Muscle of back (tissue), 13 donors: ENCODE measurements at places on chromosomes 3 and 15. TPM values are rescaled to one million over a fixed set of nuclear protein-coding genes. Genes with fewer than 3 reads are reported as not detected.
A peak's percentile ranks its signal among the peaks of the same experiment; 100 is the strongest.

The PLA2G4E gene
- polyA plus RNA-seq = 1.3 TPM

DNA sequence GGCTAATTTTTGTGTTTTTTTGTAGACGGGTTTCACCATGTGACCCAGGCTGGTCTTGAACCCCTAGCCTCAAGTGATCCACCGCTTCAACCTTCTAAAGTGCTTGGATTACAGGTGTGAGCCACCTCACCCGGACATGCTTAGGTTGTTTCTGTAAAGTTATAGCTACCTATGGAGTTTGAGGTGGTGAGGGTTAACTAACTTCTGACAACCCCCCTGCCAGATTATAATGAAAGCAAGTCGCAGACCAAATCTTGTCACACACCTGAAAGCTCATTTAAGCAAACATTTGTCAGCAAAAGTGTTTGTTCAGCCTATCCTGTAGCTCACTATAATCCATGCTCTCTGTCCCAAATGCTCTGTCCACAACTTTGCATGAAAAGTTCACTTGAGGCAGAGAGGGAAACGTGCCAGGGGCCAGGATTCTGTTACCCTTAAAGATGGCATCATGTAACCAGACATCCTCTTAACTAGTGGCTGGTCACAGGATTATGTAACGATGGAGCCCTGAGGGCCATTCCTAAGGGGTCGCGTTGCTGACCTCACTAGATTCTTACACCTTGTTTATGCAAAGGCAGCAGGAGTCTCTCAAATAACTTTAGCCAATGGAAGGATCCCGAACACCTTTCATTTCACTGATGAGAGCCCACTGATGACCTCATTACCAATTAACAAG is 24.1 kb upstream of the SENP5 start:
- no peak for DNase-seq

DNA sequence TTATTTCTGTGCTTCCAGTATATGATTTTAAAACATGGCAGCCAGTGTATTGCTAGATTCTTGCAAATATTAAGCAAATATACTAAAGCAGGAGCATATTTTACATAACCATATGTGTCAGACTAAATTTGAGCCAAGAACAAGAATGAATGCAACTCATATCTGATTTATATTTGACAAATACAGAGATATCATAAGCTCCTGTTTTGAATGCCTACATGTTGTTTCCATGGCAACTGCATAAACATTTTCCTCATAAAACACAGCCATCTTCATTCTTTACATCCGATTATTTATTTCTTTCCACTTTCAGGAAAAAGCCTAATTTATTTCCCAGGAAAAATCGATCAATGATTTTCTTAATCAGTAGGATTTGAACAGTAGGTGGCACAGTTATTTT is 172.2 kb upstream of the TSPAN3 start:
- peak; percentile 17 for DNase-seq

DNA sequence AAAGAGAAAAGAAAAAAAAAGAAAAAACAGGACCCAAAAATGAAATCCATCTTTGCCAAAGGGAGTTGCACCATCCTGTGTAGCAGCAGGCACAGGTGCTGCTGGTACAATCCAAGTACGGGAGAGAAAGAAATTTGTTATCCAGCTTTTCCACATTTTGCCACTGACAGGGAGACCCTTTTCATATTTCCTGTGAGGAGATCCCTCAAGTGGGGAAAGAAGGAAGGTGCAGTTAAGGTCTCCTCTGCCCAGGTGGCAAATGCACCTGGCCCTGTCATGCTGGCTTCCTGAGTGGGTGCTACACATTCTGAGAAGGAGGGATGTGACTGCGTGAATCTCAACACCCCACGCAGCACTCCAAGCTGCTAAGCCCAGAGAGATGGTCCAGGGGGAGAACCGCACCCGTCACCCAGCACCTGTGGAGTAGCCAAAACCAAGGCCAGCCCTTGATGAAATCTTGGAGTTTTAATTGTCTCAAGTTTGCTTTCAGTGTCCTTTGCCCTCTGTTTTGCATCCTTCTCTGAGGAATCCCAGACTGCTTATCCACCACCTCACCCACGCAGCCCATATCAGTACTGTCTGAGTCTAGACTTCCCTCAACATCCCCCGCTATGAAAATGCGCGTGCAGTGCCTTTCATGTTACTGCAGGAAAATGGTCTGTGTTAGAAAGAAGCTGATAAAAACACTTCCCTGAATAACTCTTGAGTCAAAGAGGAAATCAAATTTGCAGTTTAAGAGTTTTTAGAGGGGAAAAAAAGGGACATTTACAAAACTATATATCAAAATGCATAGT is 141.9 kb upstream of the THBS1 start:
- no peak for DNase-seq

DNA sequence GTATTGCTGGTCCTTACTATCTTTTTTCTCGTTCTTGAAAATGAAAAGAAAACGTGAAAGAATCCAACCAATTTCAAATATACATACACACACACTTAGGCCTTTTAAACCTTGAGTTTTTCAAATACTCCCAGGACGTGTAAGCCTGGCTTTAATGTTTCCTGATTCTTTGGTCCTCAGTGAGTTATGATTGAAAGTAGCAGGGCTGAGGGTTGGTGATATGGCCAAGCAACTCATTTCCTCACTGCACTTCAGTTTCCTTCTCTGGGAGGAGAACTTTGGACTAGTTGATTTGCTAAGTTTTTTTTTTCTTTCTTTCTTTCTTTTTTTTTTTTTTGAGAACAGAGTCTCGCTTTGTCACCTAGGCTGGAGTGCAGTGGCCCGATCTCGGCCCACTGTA is 34.6 kb downstream of the CHD2 start:
- no peak for DNase-seq

DNA sequence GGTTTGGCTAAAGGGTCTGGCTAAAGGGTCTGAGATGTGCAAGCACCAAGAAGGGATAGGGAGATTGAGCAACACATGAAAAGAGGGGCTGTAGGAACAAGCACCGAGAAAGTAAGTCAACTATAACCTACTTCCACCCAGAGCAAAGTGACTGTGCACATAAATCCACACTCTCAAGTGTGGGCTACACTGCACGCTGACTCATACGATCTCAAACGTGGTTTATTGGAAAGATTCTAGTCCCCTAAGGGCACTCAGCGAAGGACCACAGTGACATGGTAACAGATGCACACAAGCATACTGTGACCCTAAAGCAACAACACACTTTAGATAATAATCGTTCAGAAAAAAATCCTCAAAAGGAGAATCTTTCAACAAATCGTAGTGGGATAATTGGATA is 48.0 kb downstream of the EHHADH start:
- DNase-seq = no peak

GRCh38 chr3:55480911-55481743 is 6.0 kb downstream of the WNT5A start:
- peak; percentile 66 for DNase-seq
